Stimulated activated CD8-positive, alpha-beta memory T cell treated with anti-CD3 and anti-CD28 coated beads, Interleukin-7, amount 100 ng/mL, for 1 hour (primary cell): ENCODE measurements at places on chromosomes 7 and 10.

- no peak for DNase-seq
These were observed 52.6 kb downstream of the TSPAN15 start for GRCh38 chr10:69503896-69504265.

GRCh38 chr7:130875265-130875741, 141.3 kb upstream of the KLF14 start:
- no peak for DNase-seq

GRCh38 chr7:27576360-27576944, 86.2 kb downstream of the HIBADH start:
- no peak for DNase-seq

DNA sequence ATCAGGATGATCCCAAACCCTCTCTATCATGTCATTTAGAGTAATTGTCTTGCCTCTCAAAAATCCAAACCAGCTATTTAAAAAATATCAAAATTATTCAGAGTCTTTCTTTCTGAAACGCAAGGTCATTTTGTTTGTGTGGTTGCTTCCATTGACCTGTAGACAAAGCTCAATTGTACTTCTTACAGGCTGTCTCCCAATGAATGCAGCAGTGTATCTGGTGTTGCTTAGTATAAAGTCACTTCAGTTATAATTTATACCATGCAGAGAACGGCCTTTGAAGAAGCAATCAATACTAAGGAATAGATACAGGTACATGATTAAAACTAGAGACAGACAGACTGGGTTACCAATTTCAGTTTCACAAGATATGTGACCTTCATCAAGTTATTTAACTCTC, 80.9 kb downstream of the DOCK4 start:
- no peak for DNase-seq

- no peak for DNase-seq
These were observed 166.4 kb downstream of the CHN2 start for GRCh38 chr7:29360633-29361625.

- no peak for DNase-seq
These were observed 141.6 kb downstream of the PKD1L1 start for GRCh38 chr7:47806701-47807103.

DNA sequence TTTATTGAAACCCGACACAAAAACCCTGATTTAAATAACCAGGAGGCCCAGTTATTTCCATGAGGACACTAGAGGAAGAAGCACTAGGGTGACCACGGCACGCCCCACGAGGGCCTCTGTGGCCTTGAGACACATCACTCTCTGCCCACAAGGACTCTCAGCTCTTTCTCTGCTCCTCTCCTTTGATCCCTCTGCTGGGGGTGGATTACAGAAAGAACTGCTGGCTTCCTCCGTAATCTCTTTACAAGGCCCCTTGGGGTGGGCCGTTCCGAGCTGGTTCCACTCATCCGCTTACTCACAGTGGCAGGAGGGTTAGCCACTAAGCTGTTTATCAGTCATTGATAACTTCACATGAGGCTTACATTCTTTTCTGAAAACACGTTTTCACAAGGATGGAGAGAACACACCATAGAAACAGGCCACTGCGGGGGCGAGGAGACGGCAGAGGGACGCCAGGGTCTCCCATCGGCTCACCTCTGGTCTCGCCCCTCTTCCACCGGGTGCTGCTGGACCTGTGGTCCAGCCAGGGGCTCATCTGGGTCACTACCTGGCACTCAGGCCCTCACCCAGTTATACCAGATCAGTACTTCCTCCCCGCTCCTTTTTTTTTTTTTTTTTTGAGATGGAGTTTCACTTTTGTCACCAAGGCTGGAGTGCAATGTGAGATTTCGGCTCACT, 17.6 kb upstream of the PFKFB3 start:
- no peak for DNase-seq

- no peak for DNase-seq
These were observed 559.9 kb downstream of the INHBA start for GRCh38 chr7:41142904-41143473.

- DNase-seq, result no peak
These were observed 19.8 kb downstream of the SHH start for GRCh38 chr7:155792315-155792960.
